ENCODE measurements at places on chromosomes 2 and 18.

GRCh38 chr2:32358111-32358482 lies 1.3 kb downstream of the BIRC6 start:
- DNase-seq = no peak

GRCh38 chr2:25977768-25978167 lies 4.5 kb downstream of the KIF3C start:
- no peak for DNase-seq

DNA sequence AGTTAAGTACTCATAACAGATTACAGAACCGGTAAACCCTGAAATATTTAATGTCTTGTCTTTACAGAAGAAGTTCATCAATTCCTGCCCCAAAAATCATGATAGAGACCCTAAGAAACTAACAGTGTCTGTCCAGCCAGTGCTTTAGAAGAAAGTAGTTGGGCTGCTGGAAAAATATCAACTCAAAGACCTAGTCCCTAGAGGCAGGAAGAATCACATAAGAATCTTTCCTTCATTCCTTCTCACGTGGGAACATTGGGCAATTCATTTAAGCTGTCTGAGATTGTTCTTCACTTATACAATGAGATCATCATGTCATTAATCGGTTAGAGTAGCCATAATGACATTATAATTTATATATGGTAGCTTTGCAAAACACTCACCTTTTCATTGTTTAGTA lies 156.4 kb downstream of the CCBE1 start:
- DNase-seq = peak; percentile 67

- no peak for DNase-seq
Observed at GRCh38 chr2:95024371-95024770, 1.1 kb upstream of the MAL start.

- DNase-seq = no peak
Observed at GRCh38 chr2:145851730-145852129, 1331.8 kb upstream of the ZEB2 start.

GRCh38 chr2:12964904-12965539 lies 248.3 kb downstream of the TRIB2 start:
- DNase-seq = no peak

Data from fibroblast of skin of left quadriceps (primary cell).